ENCODE measurements at places on chromosomes 3 and 15.

- DNase-seq, result no peak
These were observed 2.6 kb upstream of the ZSCAN2 start for GRCh38 chr15:84598250-84598649.

- no peak for DNase-seq
These were observed 40.2 kb downstream of the ISL2 start for GRCh38 chr15:76376816-76377215.

GRCh38 chr15:42050484-42051255 is 29.8 kb upstream of the PLA2G4E start:
- DNase-seq, result no peak

DNA sequence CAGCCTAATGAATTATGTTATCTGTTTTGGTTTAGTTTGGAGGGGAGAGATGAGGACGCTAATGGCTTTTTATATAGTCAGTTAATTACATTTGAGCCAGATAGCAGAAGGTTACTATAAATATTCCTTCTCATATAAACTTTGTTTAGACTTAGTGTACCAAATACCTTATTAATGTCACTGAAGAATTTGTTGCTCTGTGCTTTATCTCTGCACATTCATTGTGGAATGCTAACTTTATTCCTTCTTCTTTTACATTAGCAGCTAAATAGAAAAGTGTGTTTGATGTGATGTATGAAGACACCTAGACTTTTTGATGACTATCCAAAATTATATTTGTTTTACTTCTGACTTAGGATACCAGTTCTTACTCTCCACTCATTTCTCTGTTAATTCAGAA is 105.2 kb downstream of the EPHA3 start:
- no peak for DNase-seq

- DNase-seq, result peak; percentile 31
These were observed 85.9 kb downstream of the AGBL1 start for GRCh38 chr15:86165265-86166211.

DNA sequence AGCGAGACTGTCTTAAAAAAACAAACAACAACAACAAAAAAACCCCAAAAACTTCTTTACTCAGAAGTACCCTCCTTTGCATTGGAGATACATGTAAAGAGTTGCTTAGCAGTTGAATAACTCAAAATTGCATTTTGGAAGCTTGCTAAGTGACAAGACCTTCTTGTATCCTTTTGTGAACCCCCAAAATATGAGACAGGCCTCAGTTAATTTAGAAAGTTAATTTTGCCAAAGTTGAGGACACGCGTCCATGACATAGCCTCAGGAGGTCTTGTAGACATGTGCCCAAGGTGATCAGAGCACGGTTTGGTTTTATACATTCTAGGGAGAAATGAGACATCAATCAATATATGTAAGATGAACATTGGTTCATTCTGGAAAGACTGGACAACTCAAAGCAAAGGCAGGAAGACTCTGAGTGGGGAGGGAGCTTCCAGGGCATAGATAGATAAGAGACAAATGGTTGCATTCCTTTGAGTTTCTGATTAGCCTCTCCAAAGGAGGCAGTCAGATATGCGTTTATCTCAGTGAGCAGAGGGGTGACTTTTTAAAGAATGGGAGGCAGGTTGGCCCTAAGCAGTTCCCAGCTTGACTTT is 1.7 kb upstream of the ARF4 start:
- no peak for DNase-seq

GRCh38 chr15:66724732-66725463 is 22.9 kb downstream of the SMAD6 start:
- DNase-seq, result no peak

DNA sequence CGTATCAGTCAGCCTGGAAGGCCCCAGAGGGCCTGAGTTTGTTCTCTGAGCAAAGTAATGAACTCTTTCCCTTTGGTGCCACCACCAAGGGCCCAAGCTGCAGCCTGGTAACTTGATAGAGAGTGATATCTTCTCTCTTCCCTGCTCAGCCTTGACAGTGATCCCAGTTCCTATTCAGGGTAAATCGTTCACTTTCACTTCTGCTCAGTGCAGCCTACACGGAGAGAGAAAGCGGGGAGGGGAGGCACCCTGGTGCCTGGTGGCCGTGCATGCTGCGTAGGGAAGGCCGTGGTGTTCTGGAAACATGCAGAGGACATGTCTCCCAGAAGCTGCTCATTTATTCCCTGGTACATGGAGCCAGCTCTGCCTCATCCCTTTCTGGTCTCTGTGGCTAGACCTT is 54.9 kb downstream of the KIF9 start:
- DNase-seq, result peak; percentile 20
